Skeletal muscle cell (primary cell): ENCODE measurements at places on chromosomes 2 and 18.

- DNase-seq, result no peak
Measured at GRCh38 chr2:169031202-169031601, at the start of gene ABCB11. Gene ABCB11 (minus strand): TSS chr2:169031324. CDS start chr2:169018125, 13,199 bp downstream.

DNA sequence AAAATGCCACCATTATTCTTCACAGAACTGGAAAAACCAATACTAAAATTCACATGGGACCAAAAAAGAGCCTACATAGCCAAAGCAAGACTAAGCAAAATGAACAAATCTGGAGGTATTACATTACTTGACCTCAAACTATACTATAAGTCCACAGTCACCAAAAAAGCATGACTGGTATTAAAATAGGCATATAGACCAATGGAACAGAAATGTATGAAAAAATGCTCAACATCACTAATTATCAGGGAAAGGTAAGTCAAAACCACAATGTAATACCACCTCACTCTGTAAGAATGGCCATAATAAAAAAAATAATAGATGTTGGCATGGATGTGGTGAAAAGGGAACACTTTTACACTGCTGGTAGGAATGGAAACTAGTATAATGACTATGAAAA, 158.6 kb downstream of the CDH2 start:
- no peak for DNase-seq

DNA sequence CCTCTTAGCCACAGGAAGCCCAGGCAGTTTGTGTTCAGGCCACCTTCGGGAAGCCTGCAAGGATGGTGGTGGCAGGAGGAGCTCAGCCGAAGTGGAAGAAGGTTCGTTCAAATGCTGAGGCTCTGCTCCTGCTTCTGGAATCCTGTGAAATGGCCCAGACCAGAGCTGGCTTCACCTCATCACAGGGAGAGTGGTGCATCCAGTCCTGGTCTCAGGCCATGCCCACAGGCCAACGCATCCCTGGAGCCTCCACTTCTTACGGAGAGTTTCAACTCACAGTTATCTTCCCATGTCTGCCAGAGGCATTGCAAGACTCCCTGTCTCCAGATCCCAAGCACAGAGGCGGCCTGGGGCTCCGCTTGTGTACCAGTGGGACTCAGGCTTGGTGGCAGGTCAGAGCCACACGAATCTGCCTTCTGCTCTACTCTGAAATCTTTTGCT, 82.3 kb downstream of the NDUFA10 start:
- DNase-seq, result no peak

DNA sequence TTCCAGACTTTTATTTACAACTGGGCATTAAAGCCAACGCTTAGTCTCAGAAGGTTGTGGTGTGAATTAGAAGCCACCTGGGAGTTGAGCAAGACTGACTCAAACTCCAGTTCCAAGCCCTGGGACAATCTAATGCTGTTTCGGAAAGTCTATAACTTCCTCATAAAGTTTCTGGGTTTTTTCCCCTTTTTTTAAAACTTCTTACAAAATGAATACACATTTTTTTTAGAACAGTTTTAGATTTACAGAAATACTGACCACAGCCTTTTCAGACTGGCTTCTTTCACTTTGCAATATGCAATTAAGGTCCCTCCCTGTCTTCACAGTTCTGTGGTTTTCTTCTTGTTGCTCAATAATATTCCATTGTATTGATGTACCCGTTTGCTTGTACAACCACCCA, 115.9 kb upstream of the TWIST2 start:
- DNase-seq, result no peak

DNA sequence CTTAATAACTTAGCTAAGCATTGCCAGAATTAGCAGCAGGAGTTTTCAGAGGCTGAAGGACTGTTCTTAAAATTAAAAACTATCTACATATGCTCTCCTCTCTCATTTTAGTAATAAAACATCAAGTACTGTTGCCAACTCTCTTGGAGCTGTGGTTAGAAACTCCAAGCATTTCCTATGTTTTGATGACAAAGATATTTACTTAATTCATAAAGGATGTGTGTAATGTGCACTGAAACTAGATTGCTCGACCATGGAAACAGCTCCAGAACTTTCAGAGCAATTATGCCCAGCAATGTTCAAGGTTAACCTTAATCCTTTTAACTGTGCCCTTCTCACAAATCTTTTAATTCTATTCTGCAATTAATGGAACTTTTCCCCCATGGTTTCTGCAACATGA, 8.4 kb downstream of the GRP start:
- no peak for DNase-seq

DNA sequence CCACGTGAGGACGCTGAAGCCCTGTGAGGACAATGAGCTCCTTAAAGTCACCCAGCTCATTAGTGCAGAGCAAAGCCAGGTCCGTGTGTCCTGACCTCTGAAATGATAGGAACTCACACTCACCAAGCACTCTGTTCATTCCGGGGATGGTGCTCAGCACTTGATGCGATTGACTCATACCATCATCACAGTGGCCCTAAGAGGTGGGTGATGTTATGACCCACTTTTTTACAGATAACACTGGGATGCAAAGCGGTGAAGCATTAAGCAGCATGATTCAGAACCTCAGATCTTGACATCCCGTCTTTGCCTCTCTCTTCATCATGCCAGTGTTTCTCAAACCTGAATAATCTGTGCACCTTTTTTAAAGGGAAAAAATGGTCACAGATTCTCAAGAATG, 234.8 kb downstream of the ALPK2 start:
- no peak for DNase-seq

DNA sequence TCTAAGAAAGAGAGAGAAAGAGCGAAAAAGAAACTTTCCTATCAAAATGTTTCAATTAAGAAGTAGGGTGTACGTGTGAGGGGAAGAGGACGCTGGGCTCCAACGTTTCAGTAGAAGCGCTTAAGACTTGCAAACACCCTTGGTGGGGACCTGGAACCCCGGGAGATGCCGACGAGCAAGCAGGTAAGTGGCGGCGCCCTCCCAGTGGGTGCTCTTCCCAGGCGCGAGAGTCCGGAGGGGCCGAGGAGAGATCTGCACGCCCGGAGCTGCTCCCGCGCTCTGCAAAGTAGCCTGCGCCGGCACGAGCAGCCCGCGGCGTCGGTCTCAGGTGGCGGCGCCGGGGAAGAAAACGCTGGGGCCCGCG, 678 bp upstream of the OTX1 start:
- no peak for DNase-seq

GRCh38 chr2:40043191-40043590, 264.1 kb upstream of the THUMPD2 start:
- DNase-seq, result peak; percentile 33

- DNase-seq, result no peak
Measured at GRCh38 chr2:155930312-155930711, 402.2 kb downstream of the NR4A2 start.

GRCh38 chr2:149709496-149710263, 122.1 kb upstream of the MMADHC start:
- no peak for DNase-seq

GRCh38 chr2:214127170-214127569, 283.7 kb upstream of the VWC2L start:
- no peak for DNase-seq

DNA sequence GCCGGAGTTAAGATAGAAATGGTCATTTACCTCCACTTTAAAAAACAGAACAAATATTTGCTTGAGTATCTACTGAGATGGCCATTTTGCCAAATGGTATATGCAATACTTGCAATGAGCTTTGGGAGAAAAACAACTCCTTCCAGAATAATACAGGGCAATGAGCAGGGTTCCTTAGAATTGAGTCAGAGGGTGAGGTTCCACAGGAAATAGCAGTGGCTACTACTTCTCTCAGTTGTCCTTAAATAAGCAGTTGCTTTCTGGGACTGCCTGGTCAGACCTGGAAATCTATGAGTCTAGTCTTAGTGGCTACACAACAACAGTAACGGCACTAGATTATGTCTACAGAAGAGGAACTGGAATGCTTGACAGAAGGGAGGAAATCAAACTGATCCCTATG, 80.9 kb upstream of the CCDC85A start:
- no peak for DNase-seq

DNA sequence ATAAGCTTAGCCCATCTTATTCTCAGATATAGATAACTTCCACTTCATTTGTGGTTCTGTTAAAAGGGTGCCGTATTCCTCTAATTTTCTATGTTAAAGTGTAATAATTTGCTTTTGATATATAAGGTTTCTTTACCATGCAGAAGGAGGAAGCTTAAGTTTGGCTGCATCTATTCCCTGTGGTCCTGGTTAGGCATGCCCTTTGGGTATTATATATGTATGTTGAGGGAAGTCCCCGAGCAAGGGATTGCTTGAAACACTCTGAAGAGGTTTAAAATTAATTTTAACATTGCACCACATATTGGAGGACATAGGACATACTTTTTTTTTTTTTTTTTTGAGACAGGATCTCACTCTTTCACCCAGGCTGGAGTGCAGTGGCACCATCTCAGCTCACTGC, 16.9 kb upstream of the MYO1B start:
- DNase-seq, result no peak

- DNase-seq, result no peak
Measured at GRCh38 chr2:215414674-215415073, 21.2 kb downstream of the FN1 start.

DNA sequence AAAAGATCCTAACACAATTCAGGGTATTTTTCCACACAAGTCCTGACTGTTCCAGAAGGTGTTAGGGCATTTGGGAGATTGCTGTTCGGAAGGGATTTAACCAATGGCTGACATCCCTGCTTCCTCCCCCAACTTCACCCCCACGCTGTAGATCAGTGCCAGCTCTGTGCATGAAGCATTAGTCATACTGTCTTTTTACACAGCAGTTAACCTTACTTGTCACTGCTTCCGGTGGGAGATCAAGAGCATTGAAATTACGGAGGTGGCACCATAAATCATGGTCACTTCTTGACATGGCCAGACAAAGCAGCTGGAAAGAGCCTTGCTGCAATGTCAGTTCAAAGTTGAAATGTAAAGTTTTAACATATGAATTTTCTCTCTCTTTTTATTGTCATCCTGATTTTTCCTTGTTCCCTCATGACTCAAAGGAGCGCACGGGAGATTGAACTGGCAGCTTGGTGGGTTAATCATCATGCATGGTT, 70.2 kb downstream of the HRH4 start:
- peak; percentile 31 for DNase-seq

- no peak for DNase-seq
Measured at GRCh38 chr2:74864728-74865722, 31.1 kb downstream of the HK2 start.
